ENCODE measurements at places on chromosomes 6 and 20. TPM values are rescaled to one million over a fixed set of nuclear protein-coding genes. Genes with fewer than 3 reads are reported as not detected.

ANKRD66 gene
- not detected for total RNA-seq

DNA sequence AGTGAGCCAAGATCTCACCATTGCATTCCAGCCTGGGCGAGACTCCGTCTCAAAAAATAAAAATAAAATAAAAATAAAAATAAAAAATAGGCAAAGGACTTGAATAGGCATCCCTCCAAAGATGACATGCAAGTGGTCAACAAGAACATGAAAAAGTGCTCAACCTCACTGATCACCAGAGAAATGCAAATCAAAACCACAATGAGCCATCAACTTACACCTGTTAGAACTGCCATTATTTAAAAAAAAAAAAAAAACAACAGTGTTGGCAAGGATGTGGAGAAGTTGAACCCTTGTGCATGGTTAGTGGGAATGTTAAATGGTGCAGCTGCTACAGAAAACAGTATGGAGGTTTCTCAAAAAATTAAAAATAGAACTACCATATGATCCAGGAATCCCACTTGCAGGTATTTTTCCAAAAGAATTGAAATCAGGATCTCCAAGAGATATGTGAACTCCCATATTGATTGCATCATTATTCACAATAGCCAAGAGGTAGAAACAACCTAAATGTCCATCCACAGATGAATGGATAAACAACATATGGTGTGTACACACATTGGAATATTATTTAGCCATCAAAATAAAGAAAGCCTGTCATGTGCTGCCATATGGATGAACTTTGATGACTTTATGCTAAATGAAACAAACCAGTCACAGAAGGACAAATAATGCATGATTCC lies 2.8 kb downstream of the C20orf203 start:
- peaks cover 21% of the 10 kb centered on the region for H3K4me1 ChIP-seq
- DNase-seq: no peak
- no peak overlapping the region for H3K27ac ChIP-seq

GRCh38 chr6:20802596-20802995 lies 268.3 kb downstream of the CDKAL1 start:
- no peaks in the 10 kb centered on the region for H3K4me1 ChIP-seq
- H3K27me3 ChIP-seq: no peaks in the 10 kb centered on the region
- DNase-seq: no peak

DNA sequence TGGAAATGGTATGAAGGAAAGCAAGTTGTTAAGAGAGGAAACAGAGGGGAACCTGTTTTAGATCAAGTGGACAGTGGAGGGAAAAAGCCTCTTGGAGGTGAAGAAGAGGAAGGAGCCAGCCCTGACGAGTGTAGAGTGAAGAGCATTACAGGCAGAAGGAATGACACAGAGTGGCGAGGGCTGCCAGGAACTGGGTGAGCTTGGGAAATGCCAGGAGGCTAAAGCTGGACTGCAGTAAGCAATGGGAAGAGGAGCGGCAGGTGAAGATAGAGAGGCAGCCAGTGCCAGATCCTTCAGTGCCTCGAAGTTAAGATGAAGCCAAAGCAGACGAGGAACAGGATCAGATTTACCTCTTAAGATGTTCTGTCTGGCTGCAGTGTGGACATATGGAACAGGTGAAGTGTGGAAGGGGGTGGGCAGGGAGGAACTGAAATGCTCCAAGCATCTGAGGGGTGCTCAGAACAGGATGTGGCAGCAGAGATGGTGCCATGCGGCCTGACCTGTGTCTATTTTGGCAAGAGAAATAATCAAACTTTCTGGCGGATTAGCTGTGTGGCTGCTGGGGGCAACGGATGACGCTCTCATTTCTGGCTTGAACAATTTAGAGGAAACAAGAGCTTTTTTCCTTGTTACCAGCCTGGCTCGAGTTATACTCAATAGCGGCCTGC lies 748.4 kb downstream of the PTPRT start:
- no peak for DNase-seq
- H3K36me3 ChIP-seq: no peaks in the 10 kb centered on the region
- no peak overlapping the region for H3K4me3 ChIP-seq
- no peak overlapping the region for H3K27ac ChIP-seq
- H3K27me3 ChIP-seq: no peaks in the 10 kb centered on the region

- no peak overlapping the region for H3K4me3 ChIP-seq
- H3K27ac ChIP-seq: no peak overlapping the region
- no peak for DNase-seq
- no peaks in the 10 kb centered on the region for H3K27me3 ChIP-seq
Observed at GRCh38 chr6:133441491-133441890, 200.3 kb downstream of the EYA4 start.

DNA sequence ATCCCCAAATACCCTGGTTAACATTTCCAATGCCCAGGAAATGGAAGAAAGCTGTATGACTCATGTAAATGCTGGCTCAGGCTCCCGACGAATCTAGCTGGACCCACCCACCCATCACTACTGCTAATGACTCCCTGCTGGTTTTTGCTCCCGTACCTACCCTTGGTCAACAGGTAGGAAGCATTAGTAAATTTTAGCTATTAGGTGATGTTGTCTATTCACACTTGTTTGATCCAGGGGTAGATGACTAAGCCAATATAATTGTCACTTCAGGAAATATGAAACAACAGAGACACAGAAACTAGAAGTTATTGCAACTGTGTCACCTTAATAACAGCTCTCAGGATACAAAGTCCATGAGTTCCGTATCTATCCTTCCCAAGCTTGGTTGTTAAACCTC lies 94.4 kb upstream of the BEND6 start:
- H3K27ac ChIP-seq: no peak overlapping the region
- H3K4me3 ChIP-seq: no peak overlapping the region
- no peaks in the 10 kb centered on the region for H3K4me1 ChIP-seq
- no peak for DNase-seq

Data from activated CD8-positive, alpha-beta T cell treated with anti-CD3 and anti-CD28 coated beads for 36 hours (primary cell).